ENCODE measurements at places on chromosomes 5 and 9.

DNA sequence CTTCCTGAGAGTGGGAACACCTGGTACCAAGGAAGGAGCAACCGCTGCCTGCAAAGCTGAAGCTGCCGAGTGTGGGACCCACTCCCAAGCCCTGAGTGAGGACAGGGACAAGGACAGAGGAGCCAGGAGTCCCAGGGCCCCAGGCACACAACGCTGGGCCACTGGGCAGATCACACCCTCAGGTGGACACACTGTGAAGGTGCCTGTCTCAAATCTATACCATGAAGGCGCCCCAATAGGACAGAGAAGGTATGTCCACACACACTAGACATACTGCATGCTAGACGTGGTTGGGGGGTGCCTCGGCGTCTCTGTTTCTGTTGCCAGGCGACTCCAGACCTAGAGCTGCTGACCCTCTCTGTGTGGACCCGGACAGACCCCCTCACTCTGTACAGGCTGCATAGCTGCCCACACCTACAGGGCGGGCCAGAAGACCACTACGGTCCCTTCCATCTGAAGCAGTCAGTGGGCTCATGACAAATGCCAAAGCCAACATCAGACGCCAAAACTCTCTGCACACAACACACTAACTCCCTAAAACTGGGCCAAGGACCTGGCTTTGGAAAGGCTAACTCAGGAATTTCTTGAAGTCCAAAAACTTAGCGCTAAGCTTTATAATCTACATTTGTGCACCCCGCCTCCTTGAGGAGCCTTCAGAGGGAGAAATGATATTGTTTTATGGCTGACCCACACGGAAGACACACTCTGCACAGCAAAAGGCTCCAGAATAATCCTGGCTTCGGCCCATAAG lies 60.7 kb downstream of the ROR2 start:
- no peak for DNase-seq

DNA sequence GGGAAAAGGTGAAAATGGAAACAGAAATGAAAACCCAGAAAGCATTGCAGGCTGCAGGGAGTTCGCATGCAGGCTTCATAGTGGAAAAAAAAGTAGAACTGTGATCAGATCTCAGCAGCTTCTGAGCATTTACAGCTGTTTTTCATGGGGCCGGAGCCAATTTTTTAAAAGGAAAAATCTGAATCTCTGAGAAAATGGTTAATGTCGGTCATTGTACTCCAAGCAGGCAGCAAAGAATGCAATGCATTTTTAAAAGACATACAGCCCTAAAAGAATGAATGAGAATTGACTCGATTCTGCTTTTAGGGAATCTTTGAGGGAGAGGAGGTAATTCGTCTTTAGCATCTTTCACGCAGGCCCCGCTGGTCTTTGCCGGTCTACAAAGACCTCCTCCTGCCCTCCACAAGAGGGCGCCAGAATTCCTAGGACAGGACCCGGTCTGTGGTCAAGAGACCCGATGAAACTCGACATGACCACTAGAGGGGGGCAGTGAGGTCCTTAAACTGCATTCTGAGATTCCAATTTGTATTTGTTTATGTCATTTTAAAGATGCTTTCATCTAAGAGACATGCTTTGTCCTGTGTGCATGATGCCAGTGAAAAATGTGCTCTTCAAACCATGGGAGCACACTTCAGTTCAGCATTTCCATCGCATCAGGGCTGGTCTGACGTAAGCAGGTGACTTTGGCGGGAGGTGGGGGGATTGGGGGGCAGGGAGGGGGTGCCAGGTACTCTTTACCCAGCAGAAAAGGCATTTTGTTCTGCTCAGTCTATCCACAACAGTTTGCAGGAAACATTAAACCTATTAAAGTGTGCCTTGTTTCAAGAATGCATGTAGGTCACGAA lies 43.7 kb upstream of the TMEM252 start:
- peak; percentile 59 for DNase-seq

DNA sequence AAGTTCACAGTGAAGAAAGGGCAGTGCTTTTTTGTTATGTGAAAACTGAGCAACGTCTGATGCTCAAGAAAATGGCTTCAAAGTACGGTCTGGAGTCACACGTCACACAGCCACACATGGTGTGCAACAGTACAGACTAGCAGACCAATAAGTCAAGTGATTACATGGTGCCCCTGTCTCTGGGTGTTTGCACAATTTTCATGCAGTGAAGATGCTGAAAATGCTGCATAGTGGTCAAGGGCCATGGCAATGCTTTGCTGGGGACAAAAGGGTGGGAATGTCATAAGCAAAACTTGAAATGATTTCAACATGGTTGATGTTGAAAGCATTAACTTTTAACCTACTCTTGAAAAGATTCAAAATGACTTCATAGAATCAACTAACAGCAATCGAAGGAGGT lies 231.2 kb downstream of the EBF1 start:
- DNase-seq = no peak

DNA sequence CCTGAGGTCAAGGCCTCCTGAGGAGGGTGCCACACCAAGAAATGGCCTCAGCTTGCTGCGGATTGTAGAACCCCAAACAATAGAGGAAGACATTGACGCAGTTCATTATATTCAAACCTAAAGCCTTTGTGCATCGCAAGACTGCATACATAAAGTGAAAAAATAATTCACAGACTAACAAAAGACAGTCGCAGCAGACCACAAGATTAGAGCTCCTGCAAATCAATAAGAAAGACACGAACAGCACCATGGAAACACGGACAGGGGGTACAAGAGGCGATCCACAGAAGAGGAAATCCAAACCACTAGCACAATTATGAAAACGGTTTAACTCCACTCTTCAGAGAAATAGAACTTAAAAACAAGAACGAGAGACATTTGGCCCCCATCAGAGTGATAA lies 10.0 kb upstream of the TCOF1 start:
- DNase-seq = no peak
